ENCODE measurements at places on chromosomes 1 and 21.

- DNase-seq: no peak
Observed at GRCh38 chr1:201649761-201650622, 111.1 kb downstream of the NAV1 start.

GRCh38 chr1:21696931-21697330 is 27.8 kb upstream of the RAP1GAP start:
- no peak for DNase-seq

GRCh38 chr1:248821641-248822040 is 4.1 kb downstream of the SH3BP5L start:
- DNase-seq: no peak

DNA sequence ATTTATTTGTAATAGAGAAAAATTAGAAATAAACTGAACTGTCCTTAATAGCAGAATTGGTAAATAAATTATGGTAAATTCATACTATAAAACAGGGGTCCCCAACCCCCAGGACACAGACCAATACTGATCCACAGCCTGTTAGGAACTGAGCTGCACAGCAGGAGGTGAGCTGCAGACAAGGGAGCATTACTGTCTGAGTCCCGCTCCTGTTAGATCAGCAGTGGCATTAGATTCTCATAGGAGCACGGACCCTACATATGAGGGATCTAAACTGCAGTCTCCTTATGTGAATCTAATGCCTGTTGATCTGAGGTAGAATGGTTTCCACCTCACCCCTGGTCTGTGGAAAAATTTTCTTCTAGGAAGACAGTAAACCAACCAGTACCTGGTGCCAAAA is 7.5 kb downstream of the WDR47 start:
- no peak for DNase-seq

DNA sequence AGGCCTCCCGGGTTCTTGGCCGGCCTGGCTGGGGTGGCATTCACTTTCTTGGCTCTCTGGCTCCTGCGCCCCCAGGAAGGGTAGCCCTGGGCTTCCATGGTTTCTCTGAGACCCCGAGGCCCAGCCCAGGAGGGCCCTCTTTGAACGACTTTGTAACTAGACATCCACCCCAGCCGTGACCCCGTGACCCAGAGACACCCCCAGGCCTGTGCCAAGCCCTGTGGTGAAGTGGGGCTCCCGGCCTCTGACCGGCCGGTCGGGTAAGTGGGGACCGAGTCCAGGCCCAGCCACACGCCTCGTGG is 64.0 kb downstream of the COL18A1 start:
- no peak for DNase-seq

GRCh38 chr1:221672965-221673364 is 68.9 kb downstream of the DUSP10 start:
- no peak for DNase-seq

DNA sequence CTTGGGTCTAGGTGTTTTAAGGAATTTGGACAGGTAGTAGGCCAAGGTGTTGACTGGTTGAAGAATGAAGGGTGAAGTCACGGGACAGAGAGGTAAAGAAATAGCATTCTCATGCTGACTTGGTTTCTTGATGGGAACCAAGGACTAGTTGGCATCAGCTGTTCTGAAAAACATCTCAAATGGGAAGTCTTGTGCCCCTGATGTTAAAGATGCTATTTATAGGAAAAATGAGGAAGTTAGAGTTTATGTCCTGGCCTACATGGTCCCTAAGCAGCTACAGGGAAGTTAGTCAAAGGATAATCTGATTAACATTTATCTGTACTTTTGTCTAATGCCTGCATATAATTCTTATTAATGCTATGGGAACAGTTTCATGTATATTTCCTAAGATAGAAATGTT is 262.4 kb downstream of the HHIPL2 start:
- no peak for DNase-seq

- DNase-seq: no peak
Observed at GRCh38 chr1:198337886-198338285, 181.1 kb downstream of the NEK7 start.

DNA sequence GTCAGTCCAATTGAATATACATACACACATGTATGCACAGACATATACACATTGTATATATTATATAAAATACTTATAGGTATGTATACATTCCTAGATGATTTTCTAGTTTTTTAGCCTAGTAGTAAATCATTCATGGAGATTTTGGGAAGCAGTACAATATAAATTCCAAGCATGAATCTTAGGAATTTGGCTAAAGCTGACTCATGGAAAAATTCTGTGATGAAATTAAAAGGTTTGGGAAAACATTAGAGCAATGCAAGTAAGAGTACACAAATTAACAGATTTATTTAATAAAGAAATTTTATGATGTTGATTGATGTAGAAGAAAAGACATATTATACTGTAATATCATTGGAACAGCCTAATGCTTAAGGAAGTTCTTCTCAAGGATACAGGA is 43.7 kb upstream of the PTGFR start:
- DNase-seq: no peak

DNA sequence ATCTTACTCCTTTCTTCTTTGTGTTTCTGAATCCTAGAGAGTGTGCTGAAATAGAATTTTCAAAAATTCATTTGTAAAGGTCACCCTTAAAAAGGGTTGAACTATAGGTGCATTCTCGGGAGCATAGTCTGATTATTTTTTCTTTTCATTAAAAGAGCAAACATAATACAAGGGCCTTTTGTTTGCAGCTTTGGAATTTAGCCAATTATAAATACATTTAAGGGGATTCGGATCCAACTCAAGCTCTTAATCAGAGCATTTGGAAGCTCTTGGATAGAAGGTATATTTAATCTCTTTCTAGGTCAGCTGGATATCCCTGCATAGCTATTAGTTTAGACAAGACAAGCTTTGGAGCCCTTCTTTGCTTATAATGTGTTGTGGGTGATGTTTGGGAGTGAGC is 321.7 kb downstream of the HHAT start:
- no peak for DNase-seq

GRCh38 chr1:238399558-238399957 is 508.8 kb upstream of the ZP4 start:
- no peak for DNase-seq

DNA sequence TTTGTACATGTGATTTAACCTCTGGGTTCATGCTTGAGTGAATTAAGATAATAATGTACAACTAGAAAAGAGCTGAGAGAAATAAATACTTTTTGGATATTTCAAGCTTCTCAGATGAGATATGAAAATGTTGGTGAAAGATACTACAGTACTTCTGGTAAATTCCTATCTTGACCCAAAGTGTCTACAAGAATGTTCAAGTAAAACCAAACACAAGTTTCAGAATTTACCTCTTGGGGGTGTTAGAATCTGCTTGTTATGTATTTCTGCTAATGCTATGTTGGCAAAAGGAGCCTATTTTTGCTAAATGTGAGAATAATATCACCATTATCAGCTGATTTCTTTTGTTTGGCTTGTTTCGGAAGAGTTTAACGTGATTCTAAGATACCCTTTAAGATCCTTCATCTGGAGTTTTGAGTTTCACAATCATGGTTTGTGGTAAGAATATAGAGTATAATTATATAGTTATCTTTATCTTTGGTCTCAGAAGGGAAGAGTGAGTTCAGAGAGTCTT is 388.5 kb downstream of the LMO4 start:
- DNase-seq: no peak

DNA sequence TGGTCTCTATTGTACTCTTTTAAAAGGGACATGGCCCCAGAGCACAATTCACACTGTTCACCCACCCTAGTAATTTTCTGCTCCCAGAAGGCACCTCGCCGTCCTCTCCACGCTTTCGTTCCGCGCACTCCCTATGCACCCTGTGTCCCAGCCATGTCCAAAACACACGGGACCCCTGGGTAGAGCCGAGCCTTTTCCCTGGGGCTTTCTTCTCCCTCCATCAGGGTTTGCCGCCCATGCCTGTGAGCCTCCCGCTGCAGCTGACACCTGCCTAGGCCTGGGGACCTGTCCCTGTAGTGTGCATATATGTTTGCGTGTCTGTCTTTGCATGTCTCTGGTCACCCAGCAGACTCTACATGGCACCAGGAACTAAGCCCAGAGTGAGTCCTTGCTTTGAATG is 302.7 kb downstream of the PCP4 start:
- DNase-seq: no peak

GRCh38 chr1:15692121-15692682 is 8.1 kb downstream of the PLEKHM2 start:
- no peak for DNase-seq

DNA sequence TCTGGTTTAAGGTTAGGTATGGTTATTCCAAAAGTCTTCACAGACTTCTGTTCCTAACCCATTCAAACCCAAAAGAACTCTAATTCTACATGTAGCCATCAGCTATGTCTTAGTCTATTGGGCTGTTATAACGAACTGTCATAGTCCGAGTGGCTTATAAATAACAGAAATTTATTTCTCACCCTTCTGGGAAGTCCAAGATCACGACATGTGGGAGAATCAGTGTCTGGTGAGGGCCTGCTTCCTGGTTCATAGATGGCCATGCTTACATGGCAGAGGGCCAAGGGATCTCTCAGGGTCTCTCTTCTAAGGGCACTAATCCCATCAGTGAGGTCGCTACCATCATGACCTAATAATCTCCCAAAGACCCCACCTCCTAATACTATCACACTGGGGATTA is 103.0 kb upstream of the PPP2R5A start:
- no peak for DNase-seq

DNA sequence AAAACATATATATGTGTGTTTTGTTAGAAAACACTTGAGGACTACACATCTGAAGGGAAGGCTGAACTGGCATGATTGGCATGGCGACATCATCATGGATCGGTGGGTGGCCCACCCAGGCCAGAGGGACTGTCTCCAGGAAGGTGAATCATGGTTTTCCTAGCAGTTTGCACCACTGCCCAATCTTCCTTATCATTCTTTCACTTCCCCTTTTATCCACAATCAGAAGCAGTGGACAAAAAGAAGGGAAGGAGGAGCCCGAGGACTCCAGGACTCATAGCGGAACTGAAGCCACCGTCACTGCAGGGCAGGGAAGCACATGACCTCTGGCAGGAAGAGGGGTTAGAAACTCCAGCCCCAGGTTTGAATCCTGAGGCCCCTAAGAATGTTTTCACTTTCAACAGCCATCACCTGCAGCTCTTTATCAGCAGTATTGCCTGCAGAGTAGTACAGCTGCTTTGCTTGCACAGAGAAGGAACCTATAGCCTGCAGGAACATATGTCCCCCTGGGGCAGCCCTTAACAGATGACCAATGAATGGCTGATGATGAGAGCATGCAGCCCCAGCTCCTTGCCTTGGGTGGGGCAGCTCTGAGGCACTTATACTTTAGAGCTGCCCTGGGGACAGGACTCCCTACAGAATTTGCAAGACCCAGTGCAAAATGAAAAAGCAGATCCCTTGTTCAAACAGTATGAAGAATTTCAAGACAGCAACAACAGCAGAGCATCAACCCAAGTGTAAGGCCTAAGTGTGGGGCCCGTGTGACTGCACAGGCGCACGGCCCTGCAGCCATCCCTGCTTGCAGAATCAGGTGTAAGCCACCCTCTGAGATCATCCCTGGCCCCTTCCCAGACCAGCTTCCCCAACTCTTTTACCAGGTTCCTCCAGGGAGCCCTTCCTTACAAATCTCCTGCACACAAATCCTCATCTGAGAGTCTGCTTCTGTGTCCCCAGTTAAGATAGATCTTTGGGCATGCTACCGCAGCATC is 241.8 kb upstream of the IRF2BP2 start:
- DNase-seq: no peak

DNA sequence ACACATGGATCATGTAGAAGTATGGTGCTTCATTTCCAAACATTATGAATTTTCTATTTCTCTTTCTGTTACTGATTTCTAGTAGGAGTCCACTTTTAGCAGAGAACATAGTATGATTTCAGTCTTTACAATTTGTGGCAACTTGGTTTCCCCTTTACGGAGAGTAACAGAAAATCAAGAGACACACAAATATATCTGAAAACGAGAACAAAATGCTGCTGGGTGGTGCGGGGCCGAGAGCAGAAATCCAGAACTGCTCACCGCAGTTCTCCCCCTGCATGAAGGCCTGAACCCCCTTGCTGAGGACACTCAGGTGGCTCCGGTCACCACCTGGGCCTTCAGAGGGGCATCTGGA is 94.5 kb upstream of the FMN2 start:
- no peak for DNase-seq

DNA sequence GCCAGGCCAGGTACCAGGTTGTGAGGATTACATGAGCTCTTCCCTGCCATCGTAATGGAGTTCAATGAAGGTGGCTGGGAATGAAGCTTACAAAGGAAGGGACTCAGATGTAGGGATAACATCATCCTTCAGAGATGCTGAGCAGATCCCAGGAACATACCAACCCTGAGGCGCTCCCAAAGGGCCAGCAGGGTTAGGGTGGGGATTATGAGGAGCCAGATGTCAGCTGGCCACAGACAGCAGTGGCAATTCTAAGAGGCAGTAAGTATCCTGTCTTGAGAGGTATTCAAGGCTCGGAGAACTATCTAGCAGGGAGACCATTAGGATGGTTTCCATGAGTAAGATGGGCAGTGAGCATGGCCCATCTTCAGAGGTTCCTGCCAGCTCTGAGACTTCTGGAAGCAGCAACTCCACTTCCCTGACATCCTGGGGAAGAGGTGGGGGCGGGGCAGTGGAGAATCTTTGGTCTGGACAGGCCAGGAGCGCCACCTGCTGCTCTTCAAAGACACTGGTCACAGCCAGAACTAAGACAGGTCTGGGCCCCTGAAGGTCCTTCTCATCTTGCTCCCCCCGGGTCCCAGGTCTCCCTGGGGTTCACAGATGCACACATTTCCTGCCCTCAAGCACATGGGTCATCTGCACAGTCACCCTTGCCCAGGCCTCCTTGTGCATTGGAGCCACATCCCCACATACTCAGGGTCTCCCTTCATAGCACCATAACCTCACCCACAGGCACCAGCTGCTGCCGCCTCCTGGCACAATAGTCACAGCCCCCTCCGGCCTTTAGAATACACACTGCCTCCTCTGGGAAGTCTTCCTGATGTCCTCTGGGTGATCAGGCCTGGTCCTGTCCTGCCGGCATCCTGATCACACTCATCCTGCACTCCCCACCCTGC is 2.7 kb upstream of the SDC3 start:
- no peak for DNase-seq

DNA sequence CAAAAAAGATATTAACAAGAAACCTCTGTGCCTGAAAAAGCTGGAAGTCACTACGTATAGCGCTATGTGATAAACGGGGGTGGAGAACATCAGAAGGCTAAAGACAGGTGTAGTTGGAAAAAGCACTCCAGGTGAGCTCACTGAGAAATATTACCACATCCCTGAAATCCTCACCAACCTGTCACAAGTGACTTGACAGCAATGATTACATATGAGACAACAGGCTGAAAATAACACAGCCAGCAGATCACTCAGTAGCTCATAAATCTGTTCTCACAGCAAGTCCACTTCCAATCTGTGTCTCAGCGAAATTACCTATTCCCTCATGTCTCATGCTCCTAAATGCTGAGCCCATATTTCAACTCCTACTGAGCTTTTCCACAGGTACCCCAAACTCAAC is 120.5 kb downstream of the UBR4 start:
- no peak for DNase-seq

GRCh38 chr1:245412306-245412705 is 257.5 kb downstream of the KIF26B start:
- DNase-seq: no peak

- DNase-seq: no peak
Observed at GRCh38 chr1:172778456-172779455, 119.9 kb downstream of the FASLG start.

GRCh38 chr1:200184196-200184595 is 156.7 kb downstream of the NR5A2 start:
- no peak for DNase-seq
